ENCODE measurements at places on chromosomes 2 and 18.

- no peak for DNase-seq
These were observed 95.9 kb downstream of the NCOA1 start for GRCh38 chr2:24586955-24587354.

DNA sequence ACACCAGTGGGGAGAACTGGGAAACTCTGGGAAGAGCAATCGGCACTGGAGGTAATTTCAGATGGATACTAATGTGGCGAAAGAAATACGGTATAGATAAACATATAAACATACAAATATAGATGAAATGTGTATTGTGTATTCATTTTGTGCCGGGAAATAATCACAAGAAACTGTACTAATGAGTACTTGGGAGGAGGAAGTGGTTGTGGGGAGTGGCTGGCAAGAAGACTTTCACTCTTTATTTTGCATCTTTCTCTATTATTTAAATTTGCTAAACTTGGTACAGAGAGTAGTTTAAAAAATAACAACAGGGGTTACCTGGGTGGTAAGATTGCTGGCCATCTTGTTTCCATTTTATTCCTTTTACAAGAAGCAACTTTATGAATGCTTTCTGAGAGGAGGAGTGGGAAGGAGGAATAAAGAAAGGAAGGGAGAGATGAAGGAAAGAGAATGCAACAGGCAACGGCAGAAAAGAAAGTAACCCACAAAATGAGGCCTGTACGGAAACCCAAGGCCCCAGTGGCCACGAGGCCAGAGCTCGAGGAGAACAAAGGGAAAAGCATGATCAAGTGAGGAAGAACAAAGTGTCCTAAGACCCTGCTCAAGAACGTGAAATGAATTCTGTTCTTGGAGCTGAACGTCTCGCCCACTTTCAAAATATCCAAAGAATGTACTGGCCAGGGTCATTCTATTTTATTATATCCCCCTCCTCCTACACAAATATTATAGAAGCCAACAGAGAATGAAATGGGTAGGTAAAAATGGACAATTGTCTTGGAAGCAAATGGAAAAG lies 45.2 kb downstream of the FAM178B start:
- no peak for DNase-seq

- DNase-seq: no peak
These were observed 77.9 kb downstream of the TSN start for GRCh38 chr2:121833358-121833723.

- no peak for DNase-seq
These were observed 287.1 kb upstream of the TNP1 start for GRCh38 chr2:217146956-217147355.

- DNase-seq: peak; percentile 72
These were observed 217.8 kb downstream of the HAUS1 start for GRCh38 chr18:46321955-46322354.

GRCh38 chr2:207926133-207926988 lies 99.0 kb downstream of the PLEKHM3 start:
- peak; percentile 25 for DNase-seq

- DNase-seq: no peak
These were observed 13.2 kb upstream of the BZW1 start for GRCh38 chr2:200798514-200798913.

GRCh38 chr2:163756588-163756987 lies 20.8 kb upstream of the FIGN start:
- DNase-seq: no peak

DNA sequence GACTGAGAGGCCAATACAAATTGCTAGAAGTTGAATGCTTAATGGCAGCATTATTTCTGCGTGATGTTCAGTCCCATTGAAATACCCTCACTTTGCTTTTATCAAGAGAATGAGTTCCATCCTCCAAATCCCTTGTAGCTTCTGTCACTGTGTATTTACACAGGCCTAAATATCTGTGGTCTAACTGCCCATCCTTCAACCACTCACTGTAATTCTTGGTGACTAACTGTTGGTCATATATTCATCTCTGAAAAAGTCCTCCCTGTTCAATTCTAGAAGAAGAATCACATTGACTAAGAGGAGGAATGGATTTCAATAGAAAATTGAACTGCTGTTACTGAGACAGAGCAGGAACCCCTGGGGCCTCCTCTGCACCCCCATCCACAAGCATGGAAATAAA lies 74.2 kb upstream of the L3MBTL4 start:
- DNase-seq: no peak

- peak; percentile 61 for DNase-seq
These were observed 34.0 kb downstream of the QPCT start for GRCh38 chr2:37378411-37378810.

- no peak for DNase-seq
These were observed 64.4 kb downstream of the IKZF2 start for GRCh38 chr2:213087040-213087439.

DNA sequence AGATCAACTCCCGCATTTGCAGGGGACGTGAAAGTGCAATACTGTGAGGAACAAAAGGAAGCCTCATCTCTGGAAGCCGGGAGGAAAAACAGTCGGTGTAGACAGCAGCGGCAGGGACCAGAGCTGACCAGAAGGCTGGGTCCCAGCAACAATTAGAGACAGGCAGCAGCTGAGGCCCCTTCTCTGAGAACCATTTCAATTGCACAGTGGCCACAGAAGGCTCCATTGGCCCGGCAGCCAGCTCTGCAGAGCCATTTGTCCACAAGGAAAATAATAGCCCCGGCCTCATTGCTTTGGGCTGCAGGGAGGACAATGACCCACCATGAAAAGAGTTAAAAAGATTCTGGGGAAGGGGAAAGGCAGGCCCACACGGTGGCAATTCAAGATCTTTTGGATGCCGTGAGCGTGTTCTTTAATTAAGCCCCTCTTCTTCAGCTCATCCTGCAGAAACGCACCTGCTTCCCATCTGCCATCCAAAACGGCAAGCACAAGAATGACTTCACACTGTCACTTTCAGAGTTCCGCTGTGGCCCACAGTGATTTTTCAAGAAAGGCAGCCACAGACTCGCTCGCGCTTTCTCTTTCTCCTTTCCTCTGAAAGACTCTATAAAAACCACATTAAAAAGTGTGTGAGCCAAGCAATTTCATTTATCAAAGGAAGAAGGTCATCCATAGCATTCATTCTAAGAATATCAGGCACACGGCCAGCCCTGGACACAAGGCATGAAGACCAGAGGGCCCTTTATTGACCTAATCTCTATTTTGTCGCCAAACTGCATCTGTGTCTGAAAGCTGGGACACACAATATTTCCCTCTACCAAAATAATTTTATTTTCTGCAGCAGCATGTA lies 293.6 kb downstream of the SOX11 start:
- no peak for DNase-seq

DNA sequence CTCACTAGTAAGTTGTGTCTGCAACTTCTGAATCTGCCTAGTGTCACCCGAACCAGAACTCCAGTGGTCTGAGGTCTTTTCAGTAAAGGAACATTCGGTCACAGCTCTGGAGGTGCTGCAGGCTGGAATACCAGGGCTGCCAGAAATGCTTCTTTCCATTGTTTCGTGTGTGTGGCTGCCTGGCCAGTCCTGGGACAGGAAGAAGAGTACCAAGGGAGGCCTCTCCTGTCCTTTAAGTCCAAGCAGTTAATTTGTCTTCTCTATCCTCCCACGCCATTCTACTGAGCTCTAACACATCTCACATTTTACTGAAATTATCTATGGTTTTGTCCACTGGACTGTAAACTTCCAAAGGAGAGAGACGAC lies 196.0 kb downstream of the LNPK start:
- DNase-seq: peak; percentile 64

DNA sequence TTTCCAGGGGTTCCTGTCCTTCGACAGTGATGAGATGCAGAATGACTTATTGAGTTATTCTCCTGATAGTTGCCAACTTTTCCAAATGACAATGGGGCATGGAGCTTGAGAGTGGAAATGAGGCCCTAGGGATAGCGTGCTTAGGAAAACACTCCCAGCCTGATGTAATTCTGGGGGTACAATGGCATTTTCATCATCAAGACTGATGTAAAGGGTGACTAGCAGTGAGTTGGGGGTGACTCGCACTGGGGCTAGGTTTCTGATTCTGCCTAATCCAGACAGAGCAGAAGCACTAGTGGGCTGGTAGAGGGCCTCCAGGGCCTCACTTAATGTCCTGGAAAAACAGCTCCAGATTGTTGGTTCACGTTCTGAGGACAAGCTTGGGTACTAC lies 34.0 kb upstream of the IL37 start:
- no peak for DNase-seq

DNA sequence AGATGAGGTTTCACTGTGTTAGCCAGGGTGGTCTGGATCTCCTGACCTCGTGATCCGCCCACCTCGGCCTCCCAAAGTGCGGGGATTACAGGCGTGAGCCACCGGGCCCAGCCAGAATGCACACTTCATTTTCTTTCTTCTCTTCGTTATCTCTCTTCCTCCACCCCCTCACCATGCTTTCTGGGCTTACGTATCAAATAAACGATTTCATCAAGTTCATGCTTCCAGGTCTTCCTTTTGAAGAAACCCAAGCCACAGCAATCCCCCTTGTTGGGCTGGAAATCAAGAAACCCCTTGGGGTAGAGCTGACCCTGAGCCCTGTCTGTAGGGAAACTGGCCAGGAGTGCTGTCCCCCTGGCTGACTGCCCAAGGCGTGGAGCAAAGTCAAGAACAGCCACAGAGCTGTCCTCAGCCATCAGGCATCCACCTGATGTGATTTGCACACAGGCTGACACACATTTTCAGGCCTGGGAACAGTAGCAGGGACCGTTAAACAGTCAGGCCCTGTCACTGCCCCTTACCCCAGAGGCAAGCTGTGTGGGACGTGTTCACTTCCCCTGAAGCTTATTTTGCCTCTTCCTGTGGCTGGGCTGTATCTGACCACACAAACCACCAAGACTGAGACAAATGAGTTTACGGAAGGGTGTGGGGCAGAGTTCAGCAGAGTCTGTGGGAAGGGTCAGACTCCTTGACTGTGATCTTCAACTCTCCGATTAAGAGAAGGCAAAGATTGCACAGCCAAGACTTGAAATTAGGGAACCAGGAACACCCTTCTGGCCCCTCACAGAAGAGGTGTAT lies 15.1 kb upstream of the NMUR1 start:
- DNase-seq: no peak

GRCh38 chr2:74573747-74574562 lies 19.4 kb downstream of the DOK1 start:
- DNase-seq: no peak

DNA sequence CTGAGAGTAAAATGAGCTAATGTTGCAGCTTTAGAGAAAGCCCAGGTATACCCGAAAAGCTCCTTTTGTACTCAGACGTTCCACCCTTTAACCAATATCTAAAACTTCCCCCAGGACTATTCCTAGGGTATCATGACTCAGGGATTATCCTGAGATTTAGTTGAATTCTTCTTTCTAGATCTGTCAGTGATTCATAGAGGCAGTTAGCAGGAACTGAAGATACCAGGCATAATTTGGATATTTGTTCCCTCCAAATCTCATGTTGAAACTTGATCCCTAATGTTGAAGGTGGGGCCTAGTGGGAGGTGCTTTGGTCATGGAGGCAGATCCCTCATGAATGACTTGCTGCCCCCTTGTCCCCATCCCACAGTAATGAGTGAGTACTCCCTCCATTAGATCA lies 161.2 kb upstream of the LRP1B start:
- peak; percentile 47 for DNase-seq

GRCh38 chr18:37787452-37787851 lies 221.9 kb upstream of the CELF4 start:
- no peak for DNase-seq

- no peak for DNase-seq
These were observed 29.9 kb downstream of the GLS start for GRCh38 chr2:190910341-190911136.

DNA sequence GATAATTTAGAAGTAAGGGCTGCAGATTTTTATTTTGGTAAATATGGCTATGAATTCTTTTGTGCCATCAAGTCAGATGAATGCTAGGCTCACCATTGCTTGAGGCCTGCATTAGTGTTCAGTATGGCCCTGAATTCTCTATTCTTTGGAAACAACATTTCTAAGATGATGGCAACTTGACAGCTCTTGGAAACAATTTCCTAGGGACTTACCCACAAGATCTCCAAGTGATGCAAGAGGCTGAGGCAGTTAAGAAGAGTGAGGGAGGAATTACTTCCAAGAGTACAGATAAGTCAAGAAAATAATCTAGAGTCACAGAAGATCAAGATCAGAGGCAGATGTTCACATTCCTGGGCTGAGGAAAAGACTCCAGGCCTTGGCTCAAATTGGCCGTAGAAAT lies 129.1 kb downstream of the NRP2 start:
- DNase-seq: no peak

- DNase-seq: no peak
These were observed 112.9 kb upstream of the TTC27 start for GRCh38 chr2:32514946-32515345.

DNA sequence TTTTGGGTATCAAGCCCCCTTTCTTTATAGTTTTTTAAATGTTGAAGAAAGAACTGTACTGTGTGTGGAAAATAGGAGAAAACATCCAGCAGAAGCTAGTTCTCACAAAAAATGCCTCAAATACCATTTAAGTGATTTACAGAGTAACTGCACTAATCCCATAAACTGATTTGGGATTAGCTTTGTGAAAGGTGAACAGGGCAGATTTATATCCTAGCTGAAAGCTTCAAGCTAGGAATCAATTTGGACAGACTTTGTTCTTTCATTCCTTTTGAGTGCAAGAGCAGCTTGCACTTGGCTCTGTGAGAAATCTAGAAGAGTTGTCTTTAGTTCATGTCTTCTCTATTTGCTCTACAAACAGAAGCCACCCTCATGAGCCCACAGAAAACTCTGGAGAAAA lies 183.9 kb upstream of the VRK2 start:
- no peak for DNase-seq

DNA sequence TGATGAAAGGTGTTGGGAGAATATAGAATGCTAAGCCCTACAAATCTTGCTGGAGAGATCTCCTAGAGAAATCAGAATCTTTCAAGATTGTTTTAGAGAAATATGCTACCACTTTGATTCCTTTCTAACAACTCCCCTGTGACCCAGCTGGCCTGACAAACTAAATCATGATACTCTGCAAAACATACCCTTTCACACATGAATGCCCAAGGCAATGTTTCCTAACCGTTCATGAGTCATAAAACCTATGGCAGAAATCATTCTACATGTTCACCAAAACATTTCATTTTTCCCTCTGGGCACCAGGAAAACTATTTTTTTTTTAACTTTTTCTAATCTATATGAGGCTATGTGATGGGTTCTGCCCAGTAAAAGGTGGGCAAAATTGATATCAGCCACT lies 77.8 kb upstream of the SETBP1 start:
- no peak for DNase-seq

DNA sequence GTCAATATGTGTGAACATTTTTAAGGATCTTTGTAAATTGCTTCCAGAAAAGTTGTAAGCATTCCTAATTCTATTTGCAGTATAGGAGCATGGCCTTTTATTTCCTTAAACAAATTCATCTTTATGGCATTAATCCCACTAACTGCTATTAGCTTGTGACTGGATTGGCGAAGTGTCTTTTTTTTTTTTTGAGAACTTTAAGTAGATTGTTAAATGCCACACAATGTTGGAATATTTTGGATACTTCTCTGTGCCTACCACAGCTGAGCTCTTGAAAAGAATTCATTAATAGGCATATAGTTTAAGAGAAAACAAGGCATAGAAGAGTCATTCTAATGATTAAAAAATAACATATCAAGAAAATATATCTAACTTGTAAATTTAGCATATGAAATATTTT lies 129.7 kb downstream of the LAMA3 start:
- no peak for DNase-seq
